ENCODE measurements at places on chromosomes 1 and 21.

GRCh38 chr1:78171736-78172590 is 126.2 kb downstream of the GIPC2 start:
- DNase-seq = peak; percentile 64

GRCh38 chr1:212738330-212738729 is 38.7 kb upstream of the BATF3 start:
- DNase-seq = no peak

GRCh38 chr1:211324992-211325775 is 1.4 kb upstream of the TRAF5 start:
- no peak for DNase-seq

DNA sequence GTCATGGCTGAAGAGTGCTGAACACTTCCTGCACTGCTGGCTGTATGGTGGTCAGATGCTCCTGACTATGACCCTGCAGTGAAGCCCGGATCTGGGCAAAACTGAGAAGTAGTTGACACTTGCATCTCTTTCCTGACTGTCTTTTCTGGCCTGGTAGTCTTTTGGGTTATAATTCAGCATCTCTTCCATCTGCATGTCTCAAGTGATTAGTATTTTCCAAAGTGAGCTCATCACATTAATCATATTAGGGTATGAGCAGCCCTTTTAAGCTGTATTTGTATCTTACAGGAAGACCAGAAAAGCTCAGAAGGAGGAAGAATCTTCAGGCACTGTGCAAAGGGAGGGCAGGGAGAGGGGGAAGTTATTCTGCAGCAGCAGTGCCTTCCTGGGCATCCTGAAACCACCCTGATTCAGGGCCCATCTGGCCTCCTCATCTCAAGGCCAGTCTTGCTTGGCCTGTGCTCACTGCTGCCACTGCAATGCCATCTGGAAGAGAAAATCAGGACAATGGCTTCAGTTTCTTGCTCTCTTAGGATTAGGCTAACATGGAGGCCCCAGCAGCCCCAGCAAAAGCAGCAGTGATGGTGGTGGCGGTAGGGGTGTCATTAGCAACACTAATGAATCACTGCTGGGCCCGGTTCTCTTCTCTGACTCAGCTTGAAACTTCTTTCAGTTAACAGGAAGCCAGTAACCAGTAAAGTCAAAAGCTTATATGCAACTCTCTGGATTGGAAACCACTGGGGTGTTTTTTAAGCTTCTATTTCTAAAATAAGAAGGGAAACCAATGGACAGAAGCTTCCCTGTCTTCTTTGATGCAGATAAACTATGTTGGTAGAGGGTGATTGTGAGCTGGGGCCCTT is 63.3 kb upstream of the WDR26 start:
- DNase-seq = peak; percentile 86

DNA sequence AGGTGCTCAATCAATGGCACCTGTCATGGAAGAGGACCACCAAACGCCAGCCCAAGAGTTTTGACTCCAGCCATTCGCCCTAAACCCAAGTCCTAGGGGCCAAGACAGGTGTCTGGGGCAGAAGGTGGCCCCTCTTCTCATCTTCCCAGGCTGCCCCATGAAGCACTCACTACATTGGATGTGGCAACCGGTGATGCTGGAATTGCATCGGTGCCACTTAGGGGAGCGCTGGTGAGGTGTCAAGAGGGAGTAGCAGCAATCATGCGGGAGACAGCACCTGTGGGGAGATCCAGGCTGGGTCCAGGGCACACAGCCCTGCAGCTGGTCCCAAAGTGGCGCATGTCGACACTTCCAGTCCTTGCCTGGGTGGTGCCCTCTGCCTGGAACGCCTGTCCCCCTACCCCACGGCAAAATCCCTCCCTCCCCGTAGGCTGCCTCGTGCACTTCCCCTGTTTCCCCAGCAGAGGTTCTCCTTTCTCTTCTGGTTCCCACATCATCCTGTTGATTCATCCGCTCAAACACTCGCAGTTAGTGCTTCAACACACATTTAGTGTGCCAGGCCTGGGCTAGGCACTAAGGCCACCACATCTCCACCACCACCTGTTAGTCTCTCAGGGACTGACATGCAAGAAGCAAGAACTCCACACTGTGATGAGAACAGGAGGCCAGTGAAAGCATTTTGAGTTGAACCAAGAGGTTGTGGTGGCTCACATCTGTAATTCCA is 18.5 kb downstream of the PLA2G2D start:
- DNase-seq = peak; percentile 84

- DNase-seq = peak; percentile 61
Observed at GRCh38 chr1:43975249-43975961, 645 bp downstream of the ATP6V0B start.

GRCh38 chr21:44836666-44837471 is 19.0 kb upstream of the SUMO3 start:
- peak; percentile 64 for DNase-seq

- DNase-seq = no peak
Observed at GRCh38 chr21:31103571-31104265, 65.4 kb upstream of the KRTAP19-8 start.

GRCh38 chr1:232521660-232522059 is 108.3 kb downstream of the SIPA1L2 start:
- no peak for DNase-seq

DNA sequence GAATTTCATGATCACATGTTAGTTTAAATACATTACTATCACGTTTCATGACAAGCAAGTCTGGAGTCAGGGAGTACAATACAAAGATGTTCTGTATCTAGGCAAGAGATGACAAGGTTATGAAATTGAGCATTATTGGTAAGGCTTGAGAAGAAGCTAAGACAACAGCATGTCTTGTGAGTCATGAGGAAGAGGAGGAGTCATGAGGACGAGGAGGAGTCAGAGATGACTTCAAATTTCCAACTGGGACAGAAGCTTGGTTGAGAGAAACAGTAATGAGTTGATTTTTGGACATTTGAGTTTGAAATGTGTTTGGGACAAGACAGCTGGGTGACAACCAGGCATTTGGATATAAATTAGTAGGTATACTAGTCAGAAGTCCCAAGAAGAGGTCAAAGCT is 4.3 kb upstream of the UBE2U start:
- peak; percentile 14 for DNase-seq

DNA sequence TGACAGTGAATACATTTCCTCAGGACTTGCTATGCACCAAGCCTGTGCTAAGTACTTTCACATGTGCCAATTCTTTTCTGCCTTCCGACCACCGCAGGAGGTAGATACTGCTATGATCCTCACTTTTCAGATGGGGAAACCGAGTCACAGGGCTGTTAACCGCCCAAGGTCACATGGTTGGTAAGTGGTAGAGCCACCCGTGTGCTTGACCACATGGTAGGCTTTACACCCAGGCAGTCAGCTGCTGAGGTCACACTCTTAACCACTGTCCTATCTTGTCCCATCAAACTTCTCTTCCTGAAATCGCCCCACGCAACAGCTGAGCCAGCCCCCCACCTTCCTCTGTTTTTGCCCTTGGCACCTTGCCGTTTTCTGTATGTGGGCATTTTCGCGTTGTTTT is 31.0 kb upstream of the SDHB start:
- no peak for DNase-seq

Measured in GM03348 (cell line).